ENCODE measurements at places on chromosomes 13 and 19. TPM values are rescaled to one million over a fixed set of nuclear protein-coding genes. Genes with fewer than 3 reads are reported as not detected.
A peak's percentile ranks its signal among the peaks of the same experiment; 100 is the strongest.

GRCh38 chr13:44660050-44660449 is 83.9 kb upstream of the TSC22D1 start:
- no peak for DNase-seq

GRCh38 chr13:31198519-31198918 is 1.3 kb upstream of the B3GLCT start:
- DNase-seq: no peak

DNA sequence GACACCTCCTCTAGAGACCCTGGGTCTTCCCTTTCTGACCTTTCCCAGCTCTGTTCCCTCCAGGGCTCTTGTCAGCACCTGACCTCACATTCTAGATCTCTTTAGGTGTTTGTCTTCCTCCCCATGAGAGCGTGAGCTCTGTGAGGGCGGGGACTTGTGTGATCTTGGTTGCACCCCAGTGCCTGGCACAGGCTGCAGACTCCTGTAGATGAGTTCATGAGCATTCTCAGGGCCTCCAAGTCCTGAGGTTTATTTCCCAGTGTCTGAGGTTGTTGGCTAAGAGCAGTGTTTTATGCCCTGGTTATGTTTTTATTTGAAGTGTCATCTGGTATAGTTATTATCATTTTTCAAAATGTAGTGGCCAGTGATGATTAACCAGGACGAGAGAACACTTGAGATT is 596 bp downstream of the CEACAM4 start:
- no peak for DNase-seq

DNA sequence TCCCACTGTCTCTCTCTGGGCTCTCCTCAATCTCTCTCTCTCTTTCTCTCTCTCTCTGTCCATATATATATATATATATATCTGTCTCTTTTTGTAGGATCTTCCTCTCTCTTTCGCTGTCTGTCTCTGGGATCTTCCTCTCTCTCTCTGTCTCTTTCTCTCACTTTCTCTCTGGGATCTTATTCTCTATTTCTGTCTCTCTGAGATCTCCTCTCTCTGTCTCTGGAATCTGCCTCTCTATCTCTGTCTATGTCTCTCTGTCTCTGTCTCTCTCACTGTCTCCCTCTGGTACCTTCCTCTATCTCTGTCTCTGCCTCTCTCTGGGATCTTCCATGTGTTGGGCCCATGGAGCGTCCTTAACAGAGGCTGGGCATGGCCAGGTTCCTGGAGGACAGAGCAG is 3.4 kb downstream of the ATP1A3 start:
- DNase-seq: no peak

- DNase-seq: no peak
Observed at GRCh38 chr19:19137556-19138108, 646 bp downstream of the TMEM161A start.

DNA sequence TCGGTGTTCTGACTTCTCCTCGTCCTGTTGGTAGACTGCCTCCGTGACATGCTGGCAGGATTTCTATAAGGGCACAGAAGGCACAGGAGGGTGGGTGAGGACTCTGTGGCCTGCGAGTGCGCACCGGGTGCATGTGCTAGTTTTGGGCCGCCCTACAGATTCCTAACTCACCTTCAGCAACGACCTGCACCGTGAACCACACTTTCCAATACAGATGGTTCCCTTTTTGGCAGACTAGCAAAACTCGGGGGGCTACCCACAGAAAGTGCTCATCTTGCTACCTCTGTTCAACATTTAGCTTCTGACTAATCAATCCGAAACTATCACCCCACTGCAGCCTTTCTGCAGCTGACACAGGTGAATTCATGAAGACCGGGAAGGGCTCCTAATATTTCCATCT is 14.1 kb upstream of the AMER2 start:
- DNase-seq: no peak

DNA sequence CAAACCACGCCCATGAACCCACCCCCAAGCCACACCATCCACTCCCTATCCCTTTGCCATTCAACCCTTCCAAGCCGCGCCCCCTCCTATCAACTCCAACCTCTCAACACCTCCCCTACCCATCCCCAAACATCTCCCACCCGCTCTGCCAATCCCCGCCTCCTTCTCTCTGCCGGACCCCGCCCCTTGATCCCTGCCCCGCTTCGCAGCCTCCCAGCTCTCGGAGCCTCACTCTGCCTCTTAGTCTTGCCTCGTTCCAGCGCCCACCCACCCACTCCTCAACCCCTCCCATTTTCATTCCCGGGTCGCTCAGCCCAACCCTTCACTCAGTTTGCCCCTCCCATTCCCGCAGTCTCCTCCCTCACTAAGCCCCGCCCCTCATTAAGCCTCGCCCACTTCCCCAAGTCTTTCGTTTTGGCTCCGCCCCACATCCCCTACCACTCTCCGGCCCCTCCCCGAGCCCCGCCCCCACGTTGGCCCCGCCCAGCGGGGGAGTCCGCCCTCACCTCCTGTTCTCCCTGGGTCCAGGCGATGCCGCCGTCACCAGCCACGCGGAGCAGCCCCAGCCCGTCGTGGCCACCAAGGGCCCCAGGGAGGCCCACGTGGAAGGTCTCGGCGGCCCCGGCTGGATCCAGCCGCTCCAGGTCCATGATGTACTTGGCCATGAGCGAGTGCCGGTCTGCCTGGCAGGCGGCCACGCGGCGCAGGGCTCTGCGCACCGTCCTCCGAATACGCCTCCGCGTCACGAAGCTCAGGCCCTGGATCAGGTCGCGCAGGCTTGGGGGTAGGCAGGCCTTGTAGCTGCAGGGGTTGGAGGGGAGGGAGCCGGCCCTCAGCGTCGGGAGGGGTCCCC is 5.7 kb downstream of the JAK3 start:
- DNase-seq: peak; percentile 95

DNA sequence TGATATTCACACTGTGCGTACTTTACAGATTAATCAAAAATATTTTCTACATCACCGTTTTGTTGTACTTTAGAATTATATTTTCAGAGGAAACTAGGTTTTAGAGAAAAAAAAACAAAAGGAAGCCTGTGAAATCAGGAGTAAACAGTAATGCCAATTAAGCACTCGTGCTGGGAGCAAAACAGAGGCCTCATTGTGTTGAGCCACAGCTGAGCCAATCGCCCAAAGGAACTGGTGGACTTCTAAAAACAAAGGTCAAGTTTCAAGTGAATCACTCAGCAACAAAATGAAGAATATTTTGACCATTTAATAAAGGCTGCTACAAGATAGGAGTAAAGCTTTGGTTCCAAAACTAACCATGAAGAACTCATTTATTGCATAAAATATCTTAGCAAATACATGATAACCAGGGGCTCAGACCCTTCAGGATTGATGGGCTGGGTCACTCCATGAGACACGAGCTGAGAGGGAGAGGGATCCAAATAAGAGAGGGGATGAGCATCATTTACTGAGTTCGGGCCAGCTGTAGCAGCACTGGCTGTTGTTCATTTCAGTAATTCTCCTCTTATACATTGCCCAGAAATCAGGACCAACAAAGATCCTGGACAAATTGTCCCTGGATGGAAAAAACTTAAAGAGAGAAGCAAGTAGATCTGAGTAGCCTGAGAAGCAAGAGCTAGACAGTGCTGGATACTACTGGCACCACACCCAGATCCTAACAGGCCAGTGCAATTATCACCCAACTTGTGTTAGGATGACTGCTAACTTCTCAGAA is 8.3 kb upstream of the NALCN start:
- DNase-seq: no peak

- no peak for DNase-seq
Observed at GRCh38 chr13:106484084-106484483, 51.4 kb downstream of the EFNB2 start.

DNA sequence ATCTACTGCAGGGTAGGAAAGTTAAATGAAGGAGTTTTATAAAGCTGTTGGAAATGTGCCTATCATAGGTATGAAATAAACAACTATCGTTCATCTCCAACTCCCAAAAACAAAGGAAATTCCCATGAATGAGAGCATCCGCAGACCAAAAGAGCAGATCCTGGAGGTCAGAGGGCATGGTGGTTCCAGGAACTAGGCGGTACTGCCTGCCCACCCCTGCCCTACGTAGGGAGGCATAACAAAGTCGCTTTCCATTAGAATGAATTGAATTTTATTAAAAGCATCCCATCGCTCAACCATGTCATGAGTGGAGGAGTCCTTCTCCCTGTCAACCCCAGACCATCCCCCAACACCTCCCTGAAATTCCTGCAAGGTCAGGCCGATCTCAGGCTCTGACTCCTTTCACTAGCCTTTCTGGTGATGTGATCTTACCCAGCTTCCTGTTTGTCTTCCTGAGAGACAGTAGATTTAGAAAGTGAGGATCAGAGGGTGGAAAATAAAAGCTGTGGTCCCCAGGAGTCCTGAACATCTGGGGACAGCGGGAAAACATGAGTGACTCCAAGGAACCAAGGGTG is at the start of gene CLEC4M:
CLEC4M (plus strand) TSS at position 525 of the 575 bp plus-strand sequence; CDS start at position 549, 24 bp downstream.
- no peak for DNase-seq

DNA sequence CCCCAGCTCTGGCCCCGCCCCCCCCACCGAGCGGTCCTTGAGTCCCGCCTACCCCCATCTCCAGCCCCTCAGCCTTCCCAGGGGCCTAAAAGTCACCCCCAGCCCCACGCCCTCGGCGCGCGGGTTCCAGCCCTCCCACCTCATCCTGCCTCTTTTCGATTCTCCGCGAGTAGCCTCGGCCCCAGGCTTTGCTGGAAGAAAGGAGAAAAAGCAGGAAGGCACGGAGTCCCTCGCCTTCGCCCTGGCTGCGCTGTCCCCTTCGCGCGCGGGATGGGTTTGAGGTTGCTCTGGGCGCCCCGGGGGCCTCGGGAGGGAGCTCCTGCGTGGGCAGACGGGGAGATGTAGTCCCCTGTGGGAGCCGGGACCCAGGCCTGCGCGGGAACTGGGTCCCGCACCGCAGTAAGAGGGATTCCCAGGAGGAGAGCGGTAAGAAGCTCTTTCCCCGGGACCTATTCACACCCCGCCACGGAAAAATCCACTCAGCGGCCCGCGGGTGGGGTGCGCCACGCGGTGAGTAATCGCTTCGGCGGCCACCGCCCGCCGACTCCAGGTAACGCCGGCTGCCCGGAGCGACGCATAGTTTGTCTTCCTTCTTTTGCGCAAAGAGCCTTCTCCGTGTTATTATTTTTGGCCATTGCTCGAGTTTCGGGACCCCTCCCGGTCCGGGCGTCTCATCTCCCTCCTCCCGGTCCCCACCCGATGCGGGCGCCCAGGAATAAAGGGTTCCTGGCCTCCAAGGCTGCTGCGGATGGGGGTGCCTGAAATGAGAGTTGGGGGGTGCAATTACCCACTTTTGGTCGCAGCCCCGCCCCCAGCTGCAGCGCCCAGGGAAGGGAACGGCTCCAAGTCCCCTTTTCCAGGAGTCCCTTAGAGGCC is 865 bp upstream of the CRLF1 start:
- DNase-seq: no peak

DNA sequence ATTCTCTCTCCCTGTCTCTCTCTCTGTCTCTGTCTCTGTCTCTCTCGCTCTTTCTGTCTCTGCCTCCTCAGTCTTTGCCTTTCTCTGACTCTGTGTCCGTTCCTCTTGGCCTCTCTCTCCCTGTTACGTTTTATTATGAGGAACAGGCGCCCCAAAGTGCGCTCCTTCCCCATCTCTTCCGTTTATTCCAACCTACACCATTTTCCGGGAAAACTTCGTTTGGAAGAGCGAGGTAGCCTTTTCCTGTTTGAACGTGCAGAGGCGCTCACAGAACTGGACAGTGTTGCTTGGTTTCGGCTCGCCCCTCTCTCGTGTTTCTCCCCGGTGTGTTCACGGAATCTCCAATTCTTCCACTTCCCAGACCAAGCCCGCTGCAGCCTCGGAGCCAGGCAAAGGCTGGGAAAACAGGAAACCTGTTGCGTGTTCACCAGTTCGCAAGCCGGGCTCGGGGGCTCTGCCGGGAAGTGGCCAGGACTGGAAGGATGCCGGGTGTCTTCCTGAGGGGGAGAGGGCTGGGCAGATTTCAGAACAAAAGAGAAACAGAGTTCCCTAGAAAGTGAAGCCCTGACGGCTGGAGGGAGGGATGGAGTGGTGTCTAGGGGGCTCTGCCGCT is 605 bp downstream of the TMEM255B start:
- DNase-seq: no peak

- DNase-seq: no peak
Observed at GRCh38 chr19:33756177-33756576, 40.5 kb upstream of the KCTD15 start.

GRCh38 chr19:2733930-2734588 is 5.8 kb downstream of the SLC39A3 start:
- DNase-seq: no peak

DNA sequence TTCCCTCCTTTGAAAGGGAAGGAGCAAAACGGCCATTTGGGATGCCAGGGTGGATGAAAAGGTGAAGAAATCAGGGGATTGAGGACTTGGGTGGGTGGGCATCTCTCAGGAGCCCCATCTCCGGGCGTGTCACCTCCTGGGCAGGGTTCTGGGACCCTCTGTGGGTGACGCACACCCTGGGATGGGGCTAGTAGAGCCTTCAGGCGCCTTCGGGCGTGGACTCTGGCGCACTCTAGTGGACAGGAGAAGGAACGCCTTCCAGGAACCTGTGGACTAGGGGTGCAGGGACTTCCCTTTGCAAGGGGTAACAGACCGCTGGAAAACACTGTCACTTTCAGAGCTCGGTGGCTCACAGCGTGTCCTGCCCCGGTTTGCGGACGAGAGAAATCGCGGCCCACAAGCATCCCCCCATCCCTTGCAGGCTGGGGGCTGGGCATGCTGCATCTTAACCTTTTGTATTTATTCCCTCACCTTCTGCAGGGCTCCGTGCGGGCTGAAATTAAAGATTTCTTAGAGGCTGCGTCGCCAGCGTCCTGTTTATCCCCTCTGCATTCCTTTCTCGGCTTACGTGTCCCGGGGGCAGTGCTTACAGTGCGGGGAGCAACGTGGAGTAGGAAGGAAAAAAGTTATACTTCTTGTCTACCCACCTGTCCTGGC is 15.2 kb upstream of the S1PR4 start:
- DNase-seq: no peak

- peak; percentile 73 for DNase-seq
Observed at GRCh38 chr19:3986260-3987041, 1.2 kb upstream of the EEF2 start.

DNA sequence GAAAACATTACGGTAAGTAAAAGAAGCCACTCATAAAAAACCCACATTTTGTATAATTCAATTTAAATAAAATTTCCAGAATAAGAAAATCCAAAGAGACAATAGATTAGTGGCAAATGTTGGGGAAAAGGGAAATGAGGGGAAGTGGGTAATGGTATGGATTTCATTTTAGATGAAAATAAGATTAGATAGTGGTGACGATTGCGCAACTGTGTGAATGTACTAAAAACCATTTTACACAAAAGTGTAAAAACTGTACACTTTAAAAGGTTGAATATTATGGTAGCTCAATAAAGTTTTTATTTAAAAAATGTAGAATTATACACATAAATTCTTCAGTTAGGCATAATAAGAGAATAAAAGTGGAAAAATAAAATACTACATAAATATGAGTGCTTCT is 3.7 kb downstream of the MBD3L1 start:
- no peak for DNase-seq

Gene ZNF547
- 4.5 TPM for total RNA-seq

Gene MED4
- total RNA-seq: 61.5 TPM

Gene SYDE1
- 20.4 TPM for total RNA-seq

Gene C19orf33
- total RNA-seq: 129 TPM

Gene CLDND2
- 1.7 TPM for total RNA-seq

Gene KRTDAP
- total RNA-seq: not detected

Measured in ureter (tissue), 1 donor.